ENCODE measurements at places on chromosomes 5 and 9.

- no peak for DNase-seq
These were observed 82.2 kb upstream of the SLCO6A1 start for GRCh38 chr5:102581011-102581410.

- DNase-seq: no peak
These were observed 47.1 kb upstream of the RAI14 start for GRCh38 chr5:34608859-34609648.

DNA sequence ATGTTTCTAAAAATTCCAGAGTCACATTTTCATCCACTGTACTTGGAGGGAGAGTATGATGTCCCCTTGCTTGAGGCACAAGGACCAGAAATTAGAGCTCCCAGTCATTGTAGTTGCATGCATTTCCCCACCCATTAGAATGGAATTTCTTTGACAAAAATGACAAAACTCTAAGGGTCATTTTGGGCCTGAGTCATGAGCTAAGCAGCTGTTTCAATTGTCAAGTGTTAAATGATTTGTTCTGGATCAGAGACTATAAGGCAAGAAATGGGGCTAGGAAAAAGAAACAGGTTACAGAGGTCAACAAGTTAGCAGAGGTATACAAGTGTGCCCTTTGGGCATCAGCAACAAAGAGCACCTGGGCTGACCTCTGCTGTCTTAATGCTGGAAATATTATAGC is 131.2 kb upstream of the IQGAP2 start:
- DNase-seq: no peak

GRCh38 chr9:137893670-137894069 is 16.1 kb downstream of the CACNA1B start:
- no peak for DNase-seq

GRCh38 chr5:141477815-141478214 is 2.0 kb downstream of the PCDHGC3 start:
- no peak for DNase-seq

- no peak for DNase-seq
These were observed 732 bp downstream of the PBX3 start for GRCh38 chr9:125747765-125748445.

DNA sequence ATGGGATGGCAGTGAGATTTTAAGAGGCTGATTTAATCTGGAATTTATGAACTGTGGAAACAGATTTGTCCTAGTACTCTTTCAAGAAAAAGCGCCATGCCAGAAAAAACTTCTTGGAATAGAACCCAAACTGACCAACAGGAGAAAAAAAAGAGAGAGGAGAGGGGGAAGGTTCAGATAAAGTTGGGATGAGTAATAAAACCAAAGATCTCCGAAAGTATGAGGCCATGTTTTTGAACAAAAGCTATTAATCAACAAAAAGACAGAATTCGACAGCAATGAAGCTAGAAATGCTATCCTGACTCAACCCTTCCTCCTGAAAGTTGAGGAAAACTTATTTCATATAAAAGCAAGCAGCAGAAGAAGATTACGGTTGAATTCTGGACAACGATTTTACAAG is 135.5 kb downstream of the CEMIP2 start:
- no peak for DNase-seq

GRCh38 chr5:83322273-83322924 is 149.1 kb upstream of the VCAN start:
- no peak for DNase-seq

DNA sequence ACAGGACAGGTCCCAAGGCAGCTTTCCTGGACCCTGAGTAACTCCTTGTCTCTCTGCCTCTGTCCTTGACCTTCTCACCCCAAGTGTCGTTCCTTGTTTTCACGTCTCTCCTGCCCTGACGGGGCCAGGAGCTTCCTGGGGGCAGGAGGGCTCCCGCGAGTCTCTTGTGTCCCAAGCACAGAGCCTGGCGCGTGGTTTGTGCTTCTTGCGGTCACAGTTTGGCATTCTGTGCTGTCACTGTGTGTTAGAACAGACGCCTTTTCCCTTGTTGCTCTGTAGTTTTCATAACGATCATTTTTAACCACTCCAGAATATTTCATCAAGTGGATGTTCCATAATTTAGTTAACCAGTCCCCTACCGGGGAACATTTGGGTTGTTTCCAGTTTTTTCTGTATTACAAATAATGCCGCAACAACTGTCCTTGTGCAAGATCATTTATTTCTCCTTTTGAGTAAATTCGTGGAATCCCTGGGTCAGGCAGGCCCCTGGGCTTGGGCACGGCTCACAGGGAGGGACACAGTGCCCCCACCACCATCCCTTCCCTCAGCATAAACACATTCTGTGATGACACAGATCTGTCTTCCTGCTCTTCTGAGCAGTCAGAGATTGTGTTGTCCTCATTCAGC is 71.9 kb downstream of the TSPAN17 start:
- no peak for DNase-seq

GRCh38 chr9:5838884-5839571 is 6.1 kb upstream of the ERMP1 start:
- DNase-seq: no peak

DNA sequence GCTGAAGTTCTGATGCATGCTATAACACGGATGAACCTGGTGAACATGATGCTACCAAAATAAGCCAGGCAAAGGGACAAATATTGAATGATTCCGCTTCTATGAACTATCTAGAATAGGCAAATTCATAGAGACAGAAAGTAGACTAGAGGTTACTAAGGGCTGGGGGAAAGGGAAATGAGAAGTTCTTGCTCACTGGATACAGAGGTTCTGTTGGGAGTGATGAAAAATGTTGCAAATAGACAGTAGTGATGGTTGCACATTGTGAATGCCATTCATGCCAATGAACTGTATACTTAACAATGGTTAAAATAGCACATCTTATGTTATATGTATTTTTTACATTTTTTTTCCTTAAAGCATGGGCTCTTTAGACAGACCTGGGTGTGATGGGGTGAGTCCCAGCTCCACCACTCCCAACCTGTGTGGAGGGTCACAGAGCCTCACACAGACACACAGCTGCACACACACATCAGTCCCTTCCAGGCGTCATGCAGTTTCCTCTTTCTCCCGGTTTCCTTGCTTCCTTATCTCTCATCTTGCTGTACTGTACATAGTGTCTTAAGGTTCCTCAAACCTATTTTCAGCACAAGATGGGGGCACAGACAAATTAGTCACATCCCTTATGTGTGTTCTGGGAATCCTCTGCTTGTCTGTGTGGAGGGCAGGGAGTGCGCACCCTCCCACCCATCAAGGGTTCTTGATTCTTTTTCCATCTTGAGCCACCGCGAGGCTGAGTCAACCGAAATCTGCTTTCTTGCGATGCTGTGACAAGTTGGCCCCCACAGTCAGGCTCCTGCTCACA is 192.9 kb downstream of the CRB2 start:
- peak; percentile 3 for DNase-seq

- DNase-seq: no peak
These were observed 123.5 kb downstream of the SCAMP1 start for GRCh38 chr5:78483809-78484521.

- DNase-seq: no peak
These were observed 19.9 kb downstream of the ABLIM3 start for GRCh38 chr5:149161026-149161687.

DNA sequence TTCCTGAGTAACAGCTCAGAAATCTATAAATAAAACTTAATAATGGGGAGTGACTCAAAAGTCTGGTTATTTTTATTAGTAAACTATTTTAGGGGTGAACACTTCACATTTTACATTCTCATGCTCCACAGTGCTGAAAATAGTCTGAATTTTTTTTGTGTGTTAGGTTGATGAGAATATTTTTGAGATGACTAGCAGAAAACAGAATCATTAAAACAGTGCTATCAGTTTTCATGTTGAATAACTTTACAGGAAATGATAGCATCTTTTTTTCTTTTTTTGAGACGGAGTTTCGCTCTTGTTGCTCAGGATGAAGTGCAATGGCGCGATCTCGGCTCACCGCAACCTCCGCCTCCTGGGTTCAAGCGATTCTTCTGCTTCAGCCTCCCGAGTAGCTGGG is 60.3 kb downstream of the TMC1 start:
- no peak for DNase-seq

- DNase-seq: no peak
These were observed 386.3 kb downstream of the ENC1 start for GRCh38 chr5:74254257-74254656.

- no peak for DNase-seq
These were observed 36.9 kb upstream of the RXRA start for GRCh38 chr9:134289241-134289875.

- no peak for DNase-seq
These were observed 23.0 kb upstream of the PPARGC1B start for GRCh38 chr5:149707097-149707496.

GRCh38 chr9:111833941-111834340 is 39.2 kb upstream of the SHOC1 start:
- DNase-seq: no peak

DNA sequence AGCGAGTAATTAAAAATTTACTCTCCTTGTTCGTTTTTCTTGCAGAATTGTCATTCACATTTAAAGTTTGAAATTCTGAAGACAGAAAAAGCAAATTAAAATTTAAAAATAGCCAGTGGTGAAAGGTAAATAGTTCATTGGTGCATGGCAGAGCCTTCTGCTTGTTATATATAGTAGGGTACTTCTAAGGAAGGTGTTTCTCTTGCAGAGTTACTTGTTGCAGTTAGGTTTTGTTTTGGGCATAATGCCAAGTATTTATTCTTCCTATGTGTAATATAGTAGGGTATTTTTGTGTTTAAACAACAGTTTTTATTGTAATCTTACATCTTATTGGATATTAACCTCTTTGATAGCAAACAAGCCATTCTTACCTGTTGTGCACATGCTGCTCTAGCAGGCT is 179.4 kb downstream of the KDM4C start:
- DNase-seq: no peak

GRCh38 chr5:89954916-89955315 is 454.6 kb downstream of the CETN3 start:
- DNase-seq: no peak

DNA sequence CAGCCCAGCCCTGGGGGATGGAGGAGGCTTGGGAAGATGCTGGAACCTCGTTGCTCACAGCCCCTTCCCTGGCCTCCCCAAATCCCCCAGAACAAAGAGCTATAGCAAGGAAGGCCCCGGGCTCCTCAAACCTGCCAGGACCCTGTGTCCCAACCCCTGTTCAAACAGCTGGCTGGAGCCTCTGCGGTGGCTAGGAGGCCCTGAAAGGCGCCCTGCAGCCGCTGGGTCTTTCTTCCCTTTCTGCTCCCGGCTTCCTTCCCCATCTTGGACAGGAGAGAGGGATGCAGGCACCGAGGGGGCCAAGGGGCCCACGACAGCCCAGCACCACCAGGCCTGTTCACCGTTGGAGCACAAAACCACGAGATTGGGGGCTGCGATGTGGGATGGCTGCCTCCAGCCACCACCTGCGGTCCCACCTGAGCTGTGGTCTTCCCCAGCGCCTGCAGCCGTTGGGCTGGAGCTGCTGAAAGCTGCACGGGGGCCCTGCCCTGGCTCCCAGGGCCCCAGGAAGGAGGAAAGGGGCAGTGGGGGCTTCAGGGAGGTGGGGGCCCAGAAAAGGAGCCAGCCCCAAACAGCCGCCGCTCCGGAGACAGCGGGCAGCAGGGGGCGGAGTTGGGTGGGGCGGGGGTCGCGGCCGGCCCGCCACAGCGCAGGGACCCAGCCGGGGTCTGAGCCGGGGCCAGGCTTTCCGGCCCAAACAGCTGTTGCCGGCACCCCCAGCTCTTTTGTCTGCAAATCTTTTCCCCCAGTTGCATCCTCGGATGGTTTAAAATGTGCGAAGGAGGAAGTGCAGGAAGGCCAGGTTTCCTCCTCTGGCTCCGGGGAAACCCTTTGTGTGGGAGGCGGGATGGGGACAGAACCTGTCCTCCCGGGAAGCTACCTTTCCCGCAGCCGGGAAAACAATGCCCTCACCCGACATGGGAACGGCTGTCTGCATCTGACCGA is 16.1 kb downstream of the NOTCH1 start:
- DNase-seq: no peak

- no peak for DNase-seq
These were observed 135.5 kb downstream of the NMUR2 start for GRCh38 chr5:152269533-152269932.

DNA sequence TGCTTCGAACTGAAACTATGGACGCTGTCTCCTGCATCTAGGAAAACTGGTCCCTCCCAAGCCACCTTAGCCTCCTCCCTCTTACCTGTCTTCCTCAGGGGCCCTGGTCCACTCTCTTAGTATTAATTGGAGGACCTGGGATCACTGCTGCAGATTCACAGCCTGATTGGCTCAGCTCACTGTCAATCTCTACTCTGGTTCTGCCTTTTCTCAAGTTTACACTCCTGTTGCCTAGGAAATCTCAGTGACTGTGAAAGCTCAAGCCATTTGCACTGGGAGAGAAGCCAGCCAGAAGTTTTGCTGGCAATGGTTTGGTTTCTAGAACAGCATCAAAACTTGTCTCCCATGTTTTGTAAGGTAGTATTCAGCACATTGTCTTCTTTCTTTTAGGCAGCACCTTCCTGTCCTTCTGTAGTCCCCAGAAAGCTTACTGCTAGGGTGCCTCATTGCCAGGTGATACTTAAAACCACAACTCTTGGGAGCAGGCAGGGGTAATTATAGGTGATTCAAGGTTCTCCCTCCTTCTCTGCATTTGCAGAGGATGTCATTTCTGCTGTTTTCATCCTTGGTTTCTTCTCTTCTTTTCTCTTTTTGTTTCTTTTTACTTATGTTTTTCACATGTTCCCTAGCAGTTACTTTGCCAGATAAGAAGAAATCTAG is at the start of gene CAPSL:
Gene CAPSL, minus strand, starts transcription at position 55 of the 660 bp plus-strand sequence. CDS start 17,502 bp downstream, outside the sequence.
- no peak for DNase-seq

DNA sequence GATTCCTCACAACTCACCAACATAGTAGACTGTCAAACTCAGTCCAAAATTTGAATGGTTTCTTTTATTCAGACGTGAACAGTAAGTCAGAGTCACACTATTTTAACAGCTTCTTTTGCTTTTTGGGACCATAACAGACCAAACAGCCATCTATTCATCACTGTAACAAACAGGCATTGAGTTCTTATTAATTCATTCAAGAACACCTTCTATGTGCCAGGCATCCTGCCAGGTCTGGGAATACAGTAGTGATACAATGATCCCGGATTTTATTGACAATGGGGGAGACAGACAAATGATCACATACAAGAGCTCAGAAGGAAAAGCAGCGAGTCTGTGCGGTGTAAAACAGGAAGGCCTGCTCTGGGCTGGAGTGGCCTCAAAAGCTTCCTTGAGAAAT is 153.3 kb upstream of the ERCC6L2 start:
- DNase-seq: no peak

DNA sequence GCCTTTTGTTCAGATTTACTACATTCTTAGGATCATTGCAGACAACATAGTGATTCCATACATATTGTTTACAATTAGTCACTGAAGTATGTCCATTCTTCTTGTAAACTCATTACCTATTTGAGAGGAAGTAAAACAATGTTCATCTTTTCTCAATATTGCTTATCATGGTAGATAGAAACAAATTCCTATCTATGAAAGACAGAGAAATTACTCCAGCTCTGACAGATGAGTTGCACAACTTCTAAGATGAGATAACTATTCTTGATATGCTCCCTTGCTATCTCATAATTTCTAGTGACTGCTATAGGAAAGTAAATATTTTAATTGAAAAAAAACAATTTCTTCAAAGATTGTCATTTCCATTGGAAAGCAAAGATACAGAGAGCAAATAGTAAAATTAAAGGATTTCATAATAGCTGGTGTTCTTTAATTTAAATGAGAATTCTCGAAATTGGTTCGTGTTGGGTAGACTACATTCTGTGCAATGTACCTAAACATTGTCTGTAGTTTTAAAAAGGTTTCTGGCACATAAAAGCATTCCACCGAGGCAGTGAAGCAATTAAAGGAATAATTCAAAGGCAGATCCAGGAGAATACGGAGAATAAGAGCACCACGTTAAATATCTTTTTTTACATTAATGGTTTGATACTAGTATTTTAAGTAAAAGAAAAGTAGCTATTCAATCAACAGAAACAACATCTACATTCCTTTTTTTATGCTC is 1029.1 kb upstream of the ACO1 start:
- DNase-seq: no peak

Data from activated CD4-positive, alpha-beta T cell treated with anti-CD3 and anti-CD28 coated beads, Interleukin-2, amount 50 U/mL, for 4 hours (primary cell).